NCI-H1105 (cell line): ENCODE measurements at places on chromosomes 12 and 14.

GRCh38 chr12:69490920-69491643 lies 20.9 kb downstream of the FRS2 start:
- DNase-seq: no peak

GRCh38 chr14:75277815-75278421 lies 710 bp upstream of the FOS start:
- DNase-seq: no peak

DNA sequence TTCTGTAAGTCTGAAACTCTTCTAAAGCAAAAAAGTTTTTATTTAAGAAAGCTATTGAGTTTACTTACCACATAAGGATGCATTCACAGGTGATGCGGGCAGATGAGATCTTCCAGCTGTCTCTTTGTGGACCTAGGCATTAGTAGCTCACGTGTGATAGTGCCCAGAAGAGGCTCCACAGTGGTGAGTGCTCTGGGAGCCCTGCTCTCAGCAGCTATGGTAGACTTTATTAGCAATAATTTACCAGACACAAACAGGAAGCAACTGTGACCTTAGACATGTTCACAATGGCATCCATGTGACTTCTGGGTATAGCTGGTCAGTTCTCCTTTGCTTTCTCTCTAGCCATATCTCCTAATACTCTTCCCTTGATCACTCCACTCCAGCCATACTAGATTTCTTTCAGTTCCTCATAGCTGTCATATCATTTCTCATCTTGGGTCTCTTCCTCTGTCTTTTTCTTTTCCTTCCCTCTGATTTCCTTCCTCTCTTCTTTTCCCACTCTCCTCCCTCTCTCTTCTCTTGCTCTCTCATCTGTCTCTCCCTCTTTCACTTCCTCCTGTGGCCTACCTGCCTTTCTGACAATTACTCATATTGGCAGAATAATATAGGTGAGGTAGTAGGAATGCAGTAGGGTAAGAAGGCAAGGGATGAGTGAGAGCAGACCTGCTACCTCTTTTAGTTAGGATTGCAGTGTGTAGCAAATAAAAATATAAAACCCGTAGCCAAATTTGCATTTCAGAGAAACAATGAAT lies 75.2 kb upstream of the SCAF11 start:
- no peak for DNase-seq

DNA sequence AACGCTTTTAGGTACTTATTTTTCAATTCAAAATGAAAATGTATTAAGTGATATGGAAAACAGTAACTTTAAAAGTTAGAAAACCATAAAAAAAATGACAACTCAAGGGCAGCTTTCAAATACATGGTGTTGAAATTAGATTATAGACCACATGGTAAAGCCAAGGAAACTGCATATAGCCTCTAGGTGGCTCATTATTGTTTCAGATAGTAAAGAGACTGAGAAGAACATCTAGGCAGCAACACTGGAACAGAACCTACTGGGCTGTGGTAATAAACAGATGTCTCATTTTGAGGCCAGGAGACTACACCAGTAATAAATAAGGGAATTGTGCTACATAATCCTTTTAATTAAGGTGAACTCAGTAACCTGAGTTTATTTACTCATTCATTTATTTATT lies 13.0 kb downstream of the FBXO33 start:
- no peak for DNase-seq

- DNase-seq: no peak
Observed at GRCh38 chr14:20667957-20668356, 16.4 kb upstream of the RNASE4 start.

DNA sequence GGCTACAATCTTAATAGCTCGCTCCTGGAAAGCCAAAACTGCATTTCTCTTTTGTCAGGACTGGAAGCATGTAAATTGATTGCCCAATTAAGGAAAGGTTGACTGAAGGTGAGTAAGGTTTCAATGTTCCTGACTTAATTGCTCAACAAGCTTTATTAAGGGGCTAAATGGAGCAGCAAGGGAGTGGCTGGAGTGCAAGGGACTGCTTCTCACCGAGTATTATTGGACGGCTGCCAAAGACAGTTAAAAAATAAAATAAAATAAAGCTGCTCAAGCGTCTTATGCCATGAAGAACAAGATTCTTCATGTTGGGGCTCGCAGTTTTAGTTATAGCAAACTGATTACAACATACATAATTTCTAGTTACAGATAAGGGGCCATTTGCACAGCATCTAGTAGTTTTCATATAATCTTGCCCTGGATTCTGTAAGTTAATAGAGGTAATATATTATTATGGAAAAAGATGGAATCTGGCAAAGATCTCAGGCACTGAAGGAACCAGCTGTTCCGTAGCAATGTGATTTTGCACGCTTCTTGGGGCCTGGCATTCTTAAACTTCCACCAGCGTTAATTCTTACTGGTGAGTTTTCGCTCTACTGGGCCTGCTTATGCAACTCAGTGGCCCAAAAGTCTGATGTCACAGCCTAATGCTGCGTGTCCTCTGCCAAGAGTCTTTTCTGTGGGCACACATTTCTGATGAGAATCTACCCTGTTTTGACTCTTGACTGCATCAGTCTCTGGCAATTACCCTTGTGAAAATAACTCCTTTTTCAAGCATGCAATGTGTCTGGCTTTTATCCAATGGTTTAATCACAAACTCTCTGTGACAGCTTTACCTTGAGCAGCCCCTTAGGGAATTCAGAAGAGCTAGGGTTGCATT lies 108.5 kb downstream of the SLC38A1 start:
- DNase-seq: peak; percentile 92

DNA sequence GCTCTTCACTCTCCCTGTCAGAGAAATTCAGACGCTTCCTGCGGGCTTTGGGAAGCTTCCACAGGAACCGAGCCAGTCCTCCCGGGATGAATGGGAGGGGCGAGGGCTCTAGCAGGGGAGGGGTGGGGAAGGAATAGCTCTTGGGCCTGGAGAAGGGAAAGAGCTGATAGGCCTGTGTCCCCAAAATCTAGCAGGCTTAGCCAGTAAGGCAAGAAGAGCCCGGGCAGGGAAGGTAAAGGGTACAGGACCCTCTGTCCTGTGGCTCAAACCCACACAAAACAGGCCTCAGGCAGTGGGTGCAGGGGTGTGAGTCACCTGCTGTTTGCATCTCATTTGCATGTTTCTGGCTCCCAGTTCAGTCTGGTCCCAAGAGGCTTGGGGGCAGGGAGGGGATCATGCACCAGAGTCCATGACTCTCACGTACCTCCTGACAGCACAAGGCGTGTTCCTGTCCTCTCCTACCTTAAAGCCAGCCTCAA lies 8.7 kb upstream of the SMUG1 start:
- no peak for DNase-seq

DNA sequence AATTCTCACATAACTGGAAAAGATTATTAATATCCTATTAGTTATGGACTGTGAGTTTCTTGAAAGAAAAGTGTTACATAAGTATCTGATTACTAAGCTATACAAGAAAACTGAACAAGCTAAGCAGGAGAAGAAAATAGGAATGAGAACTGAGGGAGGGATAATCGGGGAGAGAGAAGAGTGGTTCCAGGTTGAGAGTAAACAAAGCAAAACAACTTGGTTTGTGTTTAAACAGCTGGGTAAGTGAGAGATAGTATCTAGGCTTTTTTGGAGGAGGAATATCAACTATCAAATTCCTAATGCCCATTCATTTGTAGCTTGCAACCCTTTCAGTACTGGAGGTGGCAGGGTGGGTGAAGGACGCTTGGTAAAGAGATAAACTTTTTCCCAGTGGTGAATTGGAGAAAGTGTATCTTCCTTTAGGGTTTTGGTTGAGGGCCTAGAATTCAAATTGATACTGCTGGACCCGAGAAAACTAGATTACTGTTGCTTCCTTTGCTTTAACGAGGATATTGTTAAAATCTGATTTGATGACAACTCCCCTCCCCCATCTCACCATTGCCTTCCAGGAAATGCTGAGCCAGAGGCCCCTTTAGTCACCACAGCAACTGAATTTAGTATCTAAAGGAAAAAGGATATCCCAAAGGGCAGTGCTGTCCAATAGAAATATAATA lies 2.0 kb upstream of the SLC2A3 start:
- no peak for DNase-seq

GRCh38 chr12:62658910-62659309 lies 192.3 kb downstream of the MON2 start:
- no peak for DNase-seq

GRCh38 chr14:58770491-58770982 lies 132.8 kb downstream of the DACT1 start:
- DNase-seq: no peak
